ENCODE measurements at places on chromosomes 7 and 10.
A peak's percentile ranks its signal among the peaks of the same experiment; 100 is the strongest.

GRCh38 chr10:7492660-7493046, 81.8 kb upstream of the SFMBT2 start:
- no peak for DNase-seq

DNA sequence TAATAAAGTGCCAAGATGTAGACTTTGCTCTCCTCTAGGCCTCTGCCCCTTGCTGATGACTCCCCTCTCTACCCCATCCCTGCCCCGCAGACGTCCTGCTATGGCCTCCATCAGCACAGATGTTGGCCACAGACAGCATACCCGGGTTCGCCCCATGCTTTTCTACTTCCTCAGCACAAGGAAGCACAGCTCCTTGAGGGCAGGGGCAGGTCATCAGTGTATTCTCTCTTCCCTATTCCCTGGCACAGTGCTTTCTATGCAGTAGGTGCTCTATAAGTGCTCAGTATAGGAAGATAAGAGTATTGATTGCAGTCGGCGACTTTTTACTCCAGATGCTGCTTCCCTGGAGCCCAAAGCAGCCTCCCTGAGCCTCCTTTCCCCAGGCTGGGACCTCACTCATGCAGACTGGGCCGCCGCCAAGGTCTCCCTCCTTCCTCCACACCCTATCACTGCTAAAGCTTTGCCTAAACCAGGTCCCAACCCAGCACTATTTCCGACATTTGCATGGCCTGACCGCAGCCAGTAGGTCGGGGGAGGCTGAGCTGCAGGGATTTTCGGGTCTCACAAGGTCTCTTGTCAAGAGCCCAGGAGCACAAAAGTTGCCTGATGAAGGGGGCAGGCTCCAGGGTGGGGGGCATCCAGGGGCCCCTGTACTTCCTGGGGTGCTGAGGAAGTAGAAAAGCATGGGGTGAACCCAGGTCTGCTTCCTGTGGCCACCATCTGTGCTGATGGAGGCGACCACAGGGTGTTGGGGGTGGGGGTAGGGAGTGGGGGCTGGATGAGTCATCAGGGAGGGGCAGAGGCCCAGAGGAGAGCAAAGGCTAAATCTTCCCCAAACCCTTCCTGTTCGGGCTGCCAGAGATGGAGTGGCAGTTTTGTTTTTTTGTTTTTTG, 8.0 kb downstream of the CALHM3 start:
- peak; percentile 46 for DNase-seq

GRCh38 chr10:107589081-107589480, 424.6 kb upstream of the SORCS1 start:
- no peak for DNase-seq

GRCh38 chr10:129274748-129275474, 192.1 kb upstream of the MGMT start:
- DNase-seq = no peak

- DNase-seq = no peak
These were observed 10.9 kb upstream of the PFKP start for GRCh38 chr10:3056280-3057037.

DNA sequence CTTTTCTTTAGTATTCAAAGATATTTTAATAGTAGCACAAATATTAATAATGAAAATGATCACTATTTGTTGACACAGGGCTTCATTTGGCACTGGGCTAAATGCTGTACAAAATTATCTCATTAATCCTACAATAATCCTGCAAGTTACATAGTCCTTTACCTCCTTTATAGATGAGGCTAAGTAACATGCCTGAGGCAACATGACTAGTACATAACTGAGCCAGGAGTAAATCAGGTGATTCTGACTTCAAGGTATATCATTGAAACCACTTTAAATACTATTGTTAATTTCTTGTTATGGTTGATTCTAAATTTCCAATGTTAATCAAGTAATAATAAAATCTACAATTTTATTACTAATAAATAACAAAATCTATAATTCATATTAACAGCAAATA, 39.8 kb downstream of the SEM1 start:
- no peak for DNase-seq

- no peak for DNase-seq
These were observed 15.1 kb downstream of the PSAP start for GRCh38 chr10:71835671-71836595.

DNA sequence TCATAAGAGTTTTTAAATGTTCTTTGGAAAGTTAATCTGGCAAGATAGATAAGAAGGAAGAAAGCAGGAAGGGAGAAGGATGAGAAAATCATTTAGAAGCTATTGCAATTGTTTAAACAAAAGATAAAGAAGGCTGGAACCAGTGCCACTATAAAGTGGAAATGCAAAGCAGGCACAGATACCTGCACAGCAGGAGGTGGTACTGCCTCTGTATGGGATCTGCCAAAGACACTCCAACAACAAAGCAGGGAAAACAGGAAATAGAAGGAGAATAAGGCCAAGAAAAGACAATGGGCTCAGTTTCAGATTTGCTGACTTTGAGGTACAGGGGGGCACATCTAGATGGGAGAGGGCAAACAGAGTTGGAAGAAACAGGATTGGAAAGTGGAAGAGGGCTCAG, 138.6 kb downstream of the PPP1R17 start:
- DNase-seq = no peak

GRCh38 chr7:17022920-17023319, 141.1 kb upstream of the AGR3 start:
- DNase-seq = no peak

GRCh38 chr7:50530766-50531165, 34.4 kb downstream of the DDC start:
- no peak for DNase-seq

- DNase-seq = no peak
These were observed 37.4 kb upstream of the RSU1 start for GRCh38 chr10:16854623-16855022.

- DNase-seq = no peak
These were observed 238.7 kb upstream of the PRSS58 start for GRCh38 chr7:142496545-142496991.

GRCh38 chr10:110694263-110694662, 50.1 kb downstream of the RBM20 start:
- DNase-seq = no peak

GRCh38 chr7:105173586-105173985, 159.6 kb downstream of the KMT2E start:
- no peak for DNase-seq

- DNase-seq = no peak
These were observed 199.1 kb upstream of the LYZL2 start for GRCh38 chr10:30828680-30829079.

DNA sequence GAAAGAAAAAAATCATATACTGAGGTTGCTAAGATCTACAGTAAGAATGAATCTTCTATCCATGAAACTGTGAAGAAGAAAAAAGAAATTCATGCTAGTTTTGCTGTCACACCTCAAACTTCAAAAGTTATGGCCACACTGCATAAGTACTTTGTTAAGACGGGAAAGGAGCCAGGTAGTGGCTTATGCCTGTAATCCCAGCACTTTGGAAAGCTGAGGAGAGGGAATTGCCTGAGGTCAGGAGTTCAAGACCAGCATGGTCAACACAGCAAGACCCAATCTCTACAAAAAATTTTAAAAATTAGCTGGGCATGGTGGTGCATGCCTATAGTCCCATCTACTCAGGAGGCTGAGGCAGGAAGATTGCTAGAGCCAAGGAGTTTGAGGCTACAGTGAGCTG, 22.1 kb downstream of the CCDC186 start:
- no peak for DNase-seq

- no peak for DNase-seq
These were observed 80.2 kb downstream of the ADCY1 start for GRCh38 chr7:45654341-45654740.

- DNase-seq = no peak
These were observed 310.7 kb downstream of the GALNT17 start for GRCh38 chr7:71442492-71443190.

- no peak for DNase-seq
These were observed 98.4 kb upstream of the HABP2 start for GRCh38 chr10:113454341-113455061.

- DNase-seq = no peak
These were observed 29.1 kb downstream of the ACTA2 start for GRCh38 chr10:88923520-88923919.

DNA sequence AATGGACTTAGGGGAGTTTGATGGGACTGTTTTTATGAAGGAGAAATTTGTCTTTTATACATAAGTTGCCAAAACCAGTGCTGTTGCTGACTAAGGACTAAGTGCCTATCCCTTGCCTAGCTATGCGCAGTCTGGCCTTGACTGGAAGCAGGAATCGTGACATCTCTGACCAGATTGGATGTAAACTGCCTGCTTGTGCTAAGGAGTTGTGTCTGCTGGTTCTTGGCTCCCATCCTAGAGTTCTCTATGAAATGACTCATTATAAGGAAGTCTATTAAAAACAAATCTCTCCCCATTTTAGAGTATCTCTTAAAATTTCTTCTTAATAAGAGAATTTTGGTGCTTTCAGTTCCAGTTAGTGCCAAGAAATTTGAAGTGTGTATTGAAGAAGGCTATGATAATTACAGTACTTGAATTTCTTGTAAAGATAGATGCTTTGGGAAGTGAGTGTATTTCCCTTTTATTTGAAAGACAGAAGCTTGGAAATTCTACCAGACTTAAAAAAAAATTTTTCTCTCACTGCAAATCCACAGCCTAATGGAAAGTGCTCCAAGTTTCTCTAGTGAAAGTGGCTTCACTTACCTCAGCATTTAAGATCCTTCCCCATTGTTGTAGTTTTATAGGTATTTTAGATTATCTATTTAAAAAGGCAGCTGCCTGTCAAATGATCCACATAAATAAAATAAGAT, 77.6 kb downstream of the BICC1 start:
- DNase-seq = no peak

DNA sequence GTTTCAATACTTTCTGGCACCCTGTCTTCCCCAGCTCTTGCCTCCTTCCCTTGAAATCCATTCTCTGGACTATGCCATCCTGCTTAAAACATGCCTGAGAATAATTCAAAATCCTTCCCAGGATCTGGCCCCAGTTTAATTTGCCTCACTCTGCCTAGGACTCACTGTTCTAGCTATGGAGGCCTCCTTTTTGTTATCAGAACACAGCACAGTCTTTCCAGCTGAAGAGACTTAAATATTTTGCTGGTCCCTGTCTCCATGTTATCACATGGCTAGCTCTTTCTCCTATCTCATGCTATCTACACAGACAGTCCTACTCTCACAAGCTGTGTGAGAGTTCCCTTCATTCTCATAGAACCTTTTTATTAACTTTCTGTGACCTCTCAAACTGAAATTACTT, 194.8 kb downstream of the RNLS start:
- DNase-seq = no peak

DNA sequence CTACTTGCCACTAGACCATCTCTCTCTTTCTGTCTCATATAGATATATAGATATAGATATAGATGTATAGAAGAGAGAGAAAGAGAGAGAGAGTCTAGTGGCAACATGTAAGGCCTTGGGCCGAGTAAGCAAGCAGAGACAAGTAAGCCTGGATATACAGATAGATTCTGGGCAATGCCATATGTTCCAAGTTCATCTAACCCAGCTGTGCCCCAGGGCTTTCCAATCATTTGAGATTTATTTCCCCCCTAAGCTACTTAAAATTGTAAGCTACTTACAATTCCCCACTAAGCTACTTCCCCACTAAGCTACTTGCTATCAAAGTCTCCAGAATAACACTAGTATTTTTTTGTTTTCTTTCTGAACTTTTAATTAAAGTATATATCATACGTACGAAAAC, 1094.1 kb downstream of the DNAJB9 start:
- no peak for DNase-seq

DNA sequence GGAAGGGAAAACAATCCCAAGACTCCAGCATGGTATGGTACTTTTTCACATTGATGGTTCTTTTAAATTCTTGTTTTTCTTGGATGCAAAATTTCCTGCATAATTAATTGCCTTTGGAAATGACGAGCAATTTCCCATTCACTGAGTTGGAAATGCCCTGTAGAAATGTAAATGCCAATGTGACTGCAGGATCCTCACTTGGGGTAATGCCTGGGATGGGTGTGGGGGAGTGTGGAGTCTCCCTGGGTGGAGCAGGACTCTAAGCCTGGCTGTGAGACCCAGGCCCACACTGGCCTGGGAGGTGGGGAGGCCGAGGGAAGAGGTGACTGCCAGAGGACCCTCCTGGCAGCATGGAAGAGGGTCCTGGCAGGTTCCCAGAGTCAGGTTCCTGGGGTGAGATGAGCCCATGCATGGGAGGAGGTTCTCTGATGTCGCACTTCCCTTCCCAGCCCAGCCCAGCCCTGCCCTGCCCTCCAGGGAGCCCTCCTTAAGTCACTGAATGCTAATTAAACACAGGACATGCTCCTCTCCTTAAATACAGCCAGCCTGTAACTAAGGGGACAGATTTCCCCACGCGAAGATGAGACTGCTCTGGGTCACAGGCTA, 157.9 kb downstream of the GFRA1 start:
- DNase-seq = no peak

- no peak for DNase-seq
These were observed 3.9 kb downstream of the HPS6 start for GRCh38 chr10:102069071-102069470.

DNA sequence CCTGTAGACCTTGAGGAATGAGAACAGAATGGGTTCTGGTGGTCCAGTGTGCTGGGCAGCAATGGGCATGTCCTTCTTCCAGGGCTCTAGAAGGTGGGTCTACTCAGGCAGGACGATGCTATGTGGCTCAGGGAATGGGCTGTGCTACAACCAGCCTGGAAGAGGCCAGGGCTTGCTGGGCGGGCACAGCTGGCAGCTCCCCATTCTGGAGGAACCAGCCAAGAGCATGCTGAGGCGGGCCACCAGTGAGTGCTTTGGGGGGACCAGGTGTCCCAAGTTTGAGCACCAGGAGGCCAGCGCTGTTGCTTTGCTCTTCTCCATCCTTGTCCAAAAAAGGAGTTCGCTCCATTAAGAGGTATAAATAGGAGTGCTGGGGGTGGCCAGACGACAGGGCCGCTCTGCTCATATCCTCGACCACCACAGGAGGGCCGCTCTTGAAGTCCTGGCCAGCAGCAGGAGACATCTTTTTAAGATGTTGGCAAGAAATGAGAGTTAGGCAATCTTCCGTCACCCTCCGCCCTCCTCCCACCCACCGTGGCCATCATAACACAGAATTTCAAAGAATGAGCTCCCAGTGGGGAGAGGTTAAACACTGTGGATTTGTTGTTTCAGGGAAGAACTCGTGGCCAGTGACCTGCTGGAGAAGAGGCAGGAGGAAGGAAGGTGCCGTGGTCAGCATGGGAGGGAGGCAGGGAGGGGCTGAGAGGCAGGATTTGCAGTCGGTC, 141.3 kb downstream of the GRK5 start:
- no peak for DNase-seq

DNA sequence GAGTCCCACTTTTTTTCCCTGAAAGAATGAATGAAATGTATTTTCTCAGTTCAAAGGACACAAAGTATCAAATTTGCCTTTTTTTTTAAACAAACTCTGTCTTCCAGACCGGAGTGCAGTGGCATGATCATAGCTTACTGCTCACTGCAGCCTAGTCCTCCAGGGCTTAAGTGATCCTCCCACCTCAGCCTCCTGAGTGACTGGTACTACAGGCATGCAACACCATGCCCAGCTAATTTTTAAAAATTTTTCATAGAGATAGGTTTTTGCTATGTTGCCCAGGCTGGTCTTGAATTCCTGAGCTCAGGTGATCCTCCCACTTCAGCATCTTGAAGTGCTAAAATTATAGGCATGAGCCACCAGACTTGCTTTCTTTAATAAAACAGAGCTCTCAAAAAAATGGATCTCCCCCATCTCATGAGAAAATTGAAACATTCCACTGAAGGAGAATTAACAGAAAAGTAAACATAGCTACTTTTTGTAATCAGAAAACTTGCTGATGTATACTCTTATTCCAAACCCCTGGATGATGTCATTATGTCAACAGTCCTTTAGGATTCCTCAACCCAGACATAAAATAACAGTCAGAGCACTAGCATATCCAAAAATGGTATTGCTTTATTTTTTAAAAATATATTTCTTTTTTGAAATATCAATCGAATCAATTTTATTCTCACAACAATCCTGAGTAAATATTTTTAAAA, 12.3 kb upstream of the TRDMT1 start:
- DNase-seq = no peak

- DNase-seq = no peak
These were observed 61.7 kb upstream of the TES start for GRCh38 chr7:116148626-116149025.
